Stromal cell of bone marrow (primary cell): ENCODE measurements at places on chromosomes 13 and 19.

DNA sequence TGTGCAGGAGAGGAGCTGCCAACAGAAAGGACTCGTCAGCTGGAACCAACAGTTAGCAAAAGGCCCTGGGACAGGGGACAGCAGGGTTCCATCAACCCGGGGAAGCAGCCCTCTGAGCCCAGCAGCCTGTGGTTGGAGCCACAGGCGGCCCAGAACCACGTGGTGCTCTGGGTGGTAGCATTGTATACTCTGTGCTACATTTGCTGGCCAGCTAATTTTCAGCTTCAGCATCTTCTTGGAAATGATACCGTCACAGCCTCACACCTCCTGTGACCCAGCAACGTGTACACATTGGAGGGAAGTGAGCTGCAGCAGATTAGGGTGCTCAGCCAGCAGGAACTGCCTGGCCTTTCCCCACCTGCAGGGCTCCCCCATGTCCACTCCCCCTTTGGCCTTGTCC, 13.1 kb upstream of the MTIF3 start:
- no peak for DNase-seq

DNA sequence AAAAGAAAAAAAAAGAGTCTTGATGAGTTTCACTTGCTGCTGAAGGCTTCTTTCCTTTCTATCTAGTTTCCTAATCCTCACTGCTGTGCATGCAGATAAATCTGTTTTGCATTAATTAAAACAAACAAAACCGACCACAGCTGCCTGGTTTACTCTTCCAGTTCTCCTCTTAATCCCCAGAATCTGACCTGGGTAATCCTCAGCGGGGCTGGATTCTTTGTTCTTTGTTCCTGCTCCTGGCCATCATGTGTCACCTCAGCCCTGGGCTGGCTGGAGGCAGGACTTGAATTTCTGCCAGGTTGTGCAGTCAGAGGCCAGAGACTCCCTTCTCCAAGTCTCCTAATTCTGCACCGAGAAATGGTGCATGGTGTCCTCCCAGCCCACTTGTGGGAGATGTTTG, 52.2 kb upstream of the CYP4F8 start:
- no peak for DNase-seq

DNA sequence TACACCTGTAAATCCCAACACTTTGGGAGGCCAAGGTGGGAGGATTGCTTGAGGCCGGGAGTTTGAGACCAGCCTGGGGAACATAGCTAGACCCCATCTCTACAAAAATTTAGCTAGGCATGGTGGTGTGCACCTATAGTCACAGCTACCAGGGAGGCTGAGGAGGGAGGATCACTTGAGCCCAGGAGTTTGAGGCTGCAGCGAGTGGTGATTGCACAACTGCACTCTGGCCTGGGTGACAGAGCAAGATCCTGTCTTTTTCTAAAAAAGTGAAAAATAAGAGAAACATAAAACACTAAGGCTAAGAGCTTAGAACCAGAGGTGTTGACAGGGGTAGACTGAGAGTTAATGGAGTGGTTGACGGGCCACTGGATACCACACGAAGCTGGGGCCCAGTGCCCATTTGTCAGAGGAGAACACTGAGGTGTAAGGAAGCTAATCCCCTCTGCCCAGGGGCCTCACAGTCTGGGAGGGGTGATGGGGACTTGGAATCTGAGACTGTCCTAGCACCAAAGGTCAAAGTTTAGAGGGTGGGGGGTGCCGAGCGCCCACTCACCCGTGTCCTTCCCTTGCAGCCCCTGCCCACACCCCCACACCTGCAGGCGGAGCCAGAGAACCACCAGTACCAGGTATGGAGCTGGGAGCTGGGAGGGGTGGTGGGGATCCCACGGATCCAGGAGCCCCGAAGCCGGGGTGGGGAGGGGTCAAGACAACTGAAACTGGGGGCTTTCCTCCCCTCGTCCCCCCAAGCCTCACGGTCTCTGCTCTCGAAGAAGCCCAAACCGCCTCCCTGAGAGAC, 10.9 kb downstream of the CEACAM19 start:
- DNase-seq, result no peak

DNA sequence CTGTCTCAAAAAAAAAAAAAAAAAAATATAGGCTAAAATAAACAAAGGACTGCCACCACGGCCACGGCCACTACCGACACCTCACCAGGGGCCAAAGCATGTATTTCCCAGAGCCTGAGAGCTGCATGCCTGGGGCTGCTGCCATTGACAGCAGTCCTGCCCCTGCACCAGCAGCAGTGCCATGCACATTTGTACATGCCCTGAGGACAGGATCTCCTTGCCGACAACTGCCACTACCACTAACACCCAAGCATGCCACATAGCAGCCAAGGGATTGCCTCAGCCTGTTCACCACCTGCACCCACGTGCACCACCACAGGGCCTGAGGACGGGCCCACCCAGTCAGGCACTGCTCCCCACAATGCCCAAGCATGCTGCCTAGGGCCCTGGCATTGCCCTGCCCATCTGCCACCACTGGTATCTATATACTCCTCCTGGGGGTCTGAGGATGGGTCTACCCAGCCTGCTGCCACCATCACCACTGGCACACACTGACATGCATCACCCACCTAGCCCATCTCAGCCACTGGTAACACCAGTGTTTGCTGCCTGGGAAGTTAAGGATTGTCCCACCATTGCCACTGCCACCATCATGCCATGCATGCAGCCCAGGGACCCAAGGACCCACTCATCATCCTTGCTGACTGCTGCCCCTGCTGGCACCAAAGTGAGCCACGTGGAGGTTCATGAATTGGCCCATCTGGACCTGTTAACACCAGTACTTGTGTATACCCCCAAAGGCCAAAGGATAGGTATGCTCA, 10.6 kb upstream of the NUP62 start:
- no peak for DNase-seq

- DNase-seq, result no peak
Observed at GRCh38 chr13:21853779-21854178, 182.9 kb downstream of the FGF9 start.

GRCh38 chr13:80931118-80931517, 590.2 kb upstream of the SPRY2 start:
- no peak for DNase-seq
